Activated T-cell treated with anti-CD3 and anti-CD28 coated beads, Interleukin-2, amount 50 U/mL, for 24 hours (primary cell): ENCODE measurements at places on chromosomes 4 and X.

- peak overlapping the region; percentile 91 for H3K27ac ChIP-seq
- H3K4me1 ChIP-seq = peaks cover 50% of the 10 kb centered on the region
- no peaks in the 10 kb centered on the region for H3K27me3 ChIP-seq
- peak; percentile 49 for DNase-seq
Measured at GRCh38 chr4:153438916-153439756, 27.0 kb upstream of the TMEM131L start.

- H3K27ac ChIP-seq = no peak overlapping the region
- H3K4me3 ChIP-seq = no peak overlapping the region
- H3K36me3 ChIP-seq = no peaks in the 10 kb centered on the region
- peaks cover 14% of the 10 kb centered on the region for H3K4me1 ChIP-seq
Measured at GRCh38 chr4:11495818-11496217, 67.1 kb upstream of the HS3ST1 start.

- H3K27ac ChIP-seq = no peak overlapping the region
- no peak overlapping the region for H3K4me3 ChIP-seq
- peaks cover 10% of the 10 kb centered on the region for H3K4me1 ChIP-seq
- H3K27me3 ChIP-seq = peaks cover 15% of the 10 kb centered on the region
- no peak for DNase-seq
- no peaks in the 10 kb centered on the region for H3K36me3 ChIP-seq
Measured at GRCh38 chr4:10033191-10033881, 12.0 kb upstream of the SLC2A9 start.

- no peak for DNase-seq
- H3K27ac ChIP-seq = no peak overlapping the region
- no peak overlapping the region for H3K4me3 ChIP-seq
- H3K27me3 ChIP-seq = peaks cover 50% of the 10 kb centered on the region
- no peaks in the 10 kb centered on the region for H3K4me1 ChIP-seq
Measured at GRCh38 chrX:132648895-132649294, 160.1 kb upstream of the MBNL3 start.

GRCh38 chrX:32842053-32842452 is 369.3 kb downstream of the DMD start:
- H3K27me3 ChIP-seq = peaks cover 19% of the 10 kb centered on the region
- DNase-seq = no peak
- H3K36me3 ChIP-seq = no peaks in the 10 kb centered on the region
- H3K4me3 ChIP-seq = no peak overlapping the region
- H3K4me1 ChIP-seq = no peaks in the 10 kb centered on the region

DNA sequence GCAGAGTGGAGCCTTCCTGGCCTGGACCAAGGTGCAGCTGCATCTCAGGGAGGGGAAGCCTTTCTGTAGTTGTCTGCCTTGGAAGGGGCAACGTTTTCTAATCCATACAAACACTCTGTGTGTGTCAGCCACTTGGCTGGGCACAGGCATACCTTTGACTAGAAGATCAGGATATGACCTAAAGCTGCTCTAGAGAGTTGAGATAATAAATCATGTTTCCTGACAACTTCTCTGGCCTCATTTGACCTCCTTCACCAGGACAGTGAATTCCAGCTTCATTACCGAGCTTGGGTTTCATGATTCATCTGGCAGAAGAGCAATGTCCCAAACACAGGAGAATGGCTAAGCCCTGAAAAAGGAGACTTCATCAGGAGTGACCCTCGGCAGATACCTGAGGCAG is 89.6 kb upstream of the KIT start:
- H3K27me3 ChIP-seq = no peaks in the 10 kb centered on the region
- H3K27ac ChIP-seq = no peak overlapping the region
- no peak for DNase-seq
- H3K4me3 ChIP-seq = no peak overlapping the region
